Uterus (tissue), 4 donors: ENCODE measurements at places on chromosomes 7 and 10. TPM values are rescaled to one million over a fixed set of nuclear protein-coding genes. Genes with fewer than 3 reads are reported as not detected.

LDB3 gene
- total RNA-seq = 2.6 TPM

DPY19L1 gene
- total RNA-seq = 15.9 TPM

GPR26 gene
- not detected for total RNA-seq

SLIT1 gene
- 0.35 TPM for total RNA-seq

DNA sequence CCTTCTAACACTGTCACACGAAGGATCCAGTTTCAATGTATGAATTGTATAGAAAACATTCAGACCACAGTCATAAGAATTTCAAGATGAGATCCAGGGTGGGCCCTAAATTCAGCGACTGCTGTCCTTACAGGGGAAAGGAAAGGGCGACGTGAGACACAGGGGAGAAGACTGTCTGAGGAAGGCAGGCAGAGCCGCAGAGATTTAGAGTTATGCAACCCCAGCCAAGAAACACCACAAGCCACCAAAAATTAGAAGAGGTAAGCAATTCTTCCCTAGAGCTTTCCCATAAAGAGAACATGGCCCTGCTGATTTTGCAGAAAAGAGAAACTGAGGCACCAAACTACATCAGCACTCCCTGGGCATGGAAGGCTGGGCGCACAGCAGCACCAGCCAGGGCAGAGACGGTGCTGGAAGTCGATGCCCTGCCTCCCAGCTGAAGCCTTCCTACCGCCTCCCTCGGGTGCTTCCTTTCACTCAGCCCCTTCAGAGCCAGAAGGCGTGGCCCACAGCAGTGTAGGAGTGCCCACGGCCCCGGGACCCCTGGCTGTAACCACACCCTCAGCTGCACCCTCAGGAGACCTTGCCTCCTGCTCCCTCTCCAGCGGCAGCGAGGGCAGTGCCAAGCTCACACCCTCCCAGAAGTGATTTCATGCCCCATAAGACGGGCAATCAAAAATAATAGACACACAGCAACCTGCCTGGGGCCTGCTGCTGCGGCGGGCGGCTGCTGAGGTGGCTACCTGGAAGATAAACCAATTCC is 81.0 kb upstream of the LRRC4 start:
- no peaks in the 10 kb centered on the region for H3K36me3 ChIP-seq
- DNase-seq = no peak
- no peak overlapping the region for H3K4me3 ChIP-seq
- H3K27me3 ChIP-seq = no peaks in the 10 kb centered on the region

- no peak for DNase-seq
- H3K36me3 ChIP-seq = no peaks in the 10 kb centered on the region
- H3K4me1 ChIP-seq = no peaks in the 10 kb centered on the region
- H3K27ac ChIP-seq = no peak overlapping the region
- H3K27me3 ChIP-seq = no peaks in the 10 kb centered on the region
Measured at GRCh38 chr7:68319061-68319460, 1279.2 kb upstream of the AUTS2 start.

DNA sequence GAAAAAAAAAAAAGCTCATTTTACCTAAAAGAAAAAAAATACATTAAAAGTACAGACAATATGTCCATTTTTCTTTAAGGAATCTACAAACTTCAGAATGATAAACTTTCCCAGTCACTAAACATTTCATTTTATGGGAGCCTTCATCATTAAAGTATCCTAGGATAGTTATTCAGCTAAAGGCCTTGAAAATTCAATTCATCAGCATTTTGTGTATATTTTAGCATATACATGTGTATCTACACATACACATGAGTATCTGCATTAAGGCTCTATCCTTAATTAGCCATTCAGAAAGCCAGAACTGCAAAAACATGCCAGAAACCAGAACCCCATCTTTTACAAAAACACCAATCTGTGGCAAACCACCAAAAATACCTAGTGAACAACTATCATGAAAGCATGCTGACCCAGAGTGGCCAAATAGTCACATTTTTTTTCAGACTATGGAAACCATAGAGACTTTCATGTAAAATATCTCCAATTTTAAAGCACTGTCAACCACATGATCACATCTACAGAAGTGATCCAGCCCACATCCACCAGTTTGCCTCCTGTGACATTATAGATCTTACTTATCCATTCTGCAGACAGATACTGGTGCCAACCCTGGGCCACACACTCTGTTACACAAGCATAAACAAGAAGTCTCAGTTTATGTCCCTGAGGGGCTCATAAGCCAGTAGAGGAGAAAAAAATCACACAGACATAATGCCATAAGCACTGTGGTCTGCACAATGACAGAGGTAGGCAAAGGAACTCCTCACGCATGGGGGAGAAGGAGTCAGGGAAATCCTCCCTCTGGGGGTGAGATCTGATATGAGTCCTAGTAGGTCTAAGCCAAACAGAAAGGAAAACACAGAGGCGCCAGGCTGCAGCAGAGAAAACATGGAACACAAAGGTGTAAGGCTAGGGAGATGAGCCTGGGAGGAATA is 79.2 kb downstream of the SRPK2 start:
- no peaks in the 10 kb centered on the region for H3K27me3 ChIP-seq
- H3K4me1 ChIP-seq = peaks cover 7% of the 10 kb centered on the region
- DNase-seq = no peak
- no peak overlapping the region for H3K4me3 ChIP-seq
- no peaks in the 10 kb centered on the region for H3K36me3 ChIP-seq

DNA sequence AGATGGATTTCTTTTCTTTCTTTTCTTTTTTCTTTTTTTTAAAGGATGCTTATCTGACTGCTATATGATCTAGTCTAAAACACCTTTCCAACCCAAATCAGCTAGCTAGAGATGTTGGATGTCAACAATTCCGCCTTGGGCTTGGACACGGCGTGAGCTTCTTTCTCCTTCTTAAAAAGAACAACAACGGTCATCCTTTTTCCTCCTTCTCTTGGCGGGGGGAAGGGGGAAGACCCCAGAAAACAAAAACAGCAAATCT is 1.0 kb downstream of the BEND7 start:
- peaks cover 5% of the 10 kb centered on the region for H3K4me1 ChIP-seq
- peak overlapping the region; percentile 79 for H3K27ac ChIP-seq
- DNase-seq = no peak
- H3K27me3 ChIP-seq = no peaks in the 10 kb centered on the region

DNA sequence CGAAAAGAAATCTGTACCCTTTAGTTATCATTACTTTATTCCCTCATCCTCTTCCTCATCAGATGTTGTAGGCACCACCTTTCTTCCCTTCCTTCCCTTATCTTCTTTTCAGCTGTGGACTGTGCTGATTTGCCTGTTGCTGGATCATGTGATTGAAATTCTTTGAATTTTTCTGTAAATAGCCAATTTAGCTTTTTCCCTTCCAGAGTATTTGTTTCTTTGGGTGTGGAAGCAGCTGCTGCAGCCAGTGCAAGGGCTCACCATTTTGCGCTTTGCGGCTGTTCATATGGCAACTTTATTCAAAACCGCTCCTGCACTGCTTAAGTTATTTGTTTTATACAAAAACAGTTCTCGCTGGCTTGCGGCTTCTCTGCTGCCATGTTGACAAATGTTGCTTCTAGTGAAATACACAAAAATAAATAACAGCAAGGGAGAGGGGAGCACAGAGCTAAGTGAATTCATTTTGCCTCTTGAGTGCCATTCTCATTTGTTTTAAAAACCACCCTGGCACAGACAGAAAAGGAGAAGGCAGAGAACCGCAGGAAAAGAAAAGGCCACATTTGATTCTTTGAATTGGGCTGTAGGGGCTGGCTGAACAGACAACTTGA is 151.2 kb downstream of the AUTS2 start:
- H3K27ac ChIP-seq = no peak overlapping the region
- DNase-seq = no peak
- no peaks in the 10 kb centered on the region for H3K4me1 ChIP-seq
- no peaks in the 10 kb centered on the region for H3K27me3 ChIP-seq
- no peaks in the 10 kb centered on the region for H3K36me3 ChIP-seq

DNA sequence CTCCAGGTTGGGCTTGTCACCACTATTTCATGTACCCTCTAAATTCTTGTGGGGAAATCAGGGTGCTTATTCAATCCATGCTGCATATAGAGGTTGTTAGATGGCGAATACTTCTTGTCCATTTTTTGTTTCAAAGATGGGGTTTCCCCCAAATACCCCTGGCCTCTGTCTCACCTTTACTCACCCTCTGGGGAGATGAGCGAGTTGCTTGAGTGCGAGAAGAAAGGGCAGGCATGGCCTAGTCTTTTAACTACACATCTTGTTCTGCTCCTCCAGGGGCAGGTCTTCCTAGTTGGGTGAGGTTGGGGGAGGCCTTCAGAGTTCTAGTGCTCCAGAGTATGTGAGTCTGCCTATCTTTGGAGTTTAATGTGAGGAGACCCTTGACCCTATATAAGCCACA is 46.2 kb downstream of the HHEX start:
- DNase-seq = no peak
- H3K27ac ChIP-seq = no peak overlapping the region
- no peaks in the 10 kb centered on the region for H3K4me1 ChIP-seq
- H3K27me3 ChIP-seq = no peaks in the 10 kb centered on the region
- no peaks in the 10 kb centered on the region for H3K36me3 ChIP-seq
- no peak overlapping the region for H3K4me3 ChIP-seq

- H3K4me3 ChIP-seq = no peak overlapping the region
- no peaks in the 10 kb centered on the region for H3K36me3 ChIP-seq
- DNase-seq = no peak
- no peak overlapping the region for H3K27ac ChIP-seq
- H3K27me3 ChIP-seq = no peaks in the 10 kb centered on the region
Measured at GRCh38 chr10:70779511-70780369, 5.4 kb downstream of the TBATA start.

DNA sequence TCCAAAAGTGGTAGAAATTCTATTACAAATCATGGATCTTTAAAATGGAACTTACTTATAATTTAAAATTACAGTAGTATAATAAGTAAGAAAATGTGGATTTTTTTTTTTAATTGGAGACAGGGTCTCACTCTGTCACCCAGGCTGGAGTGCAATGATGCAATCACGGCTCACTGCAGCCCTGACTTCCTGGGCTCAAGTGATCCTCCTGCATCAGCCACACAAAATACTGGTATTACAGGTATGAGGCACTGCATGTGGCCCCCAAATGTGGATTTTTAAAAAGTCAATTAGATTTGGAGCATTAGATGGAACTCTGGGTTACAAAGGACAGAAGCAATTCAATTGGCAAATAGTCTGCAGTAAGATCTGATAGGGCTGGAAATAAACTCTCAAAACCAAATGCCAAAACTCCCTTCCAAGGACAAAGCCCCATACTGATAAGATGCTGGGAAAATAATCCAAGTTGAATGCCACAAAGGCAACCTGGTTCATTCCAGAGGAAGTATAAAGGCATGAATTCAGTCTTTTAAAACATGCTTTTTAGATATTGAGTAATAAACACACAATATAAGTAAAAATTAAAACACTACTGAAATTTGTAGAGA is 294.2 kb downstream of the ZNF248 start:
- H3K4me1 ChIP-seq = no peaks in the 10 kb centered on the region
- H3K36me3 ChIP-seq = no peaks in the 10 kb centered on the region
- H3K27me3 ChIP-seq = no peaks in the 10 kb centered on the region
- H3K27ac ChIP-seq = no peak overlapping the region
- DNase-seq = no peak
- no peak overlapping the region for H3K4me3 ChIP-seq

- H3K4me1 ChIP-seq = no peaks in the 10 kb centered on the region
- no peak overlapping the region for H3K27ac ChIP-seq
- no peak for DNase-seq
Measured at GRCh38 chr10:99742701-99743100, 10.7 kb downstream of the CUTC start.
